ENCODE measurements at places on chromosomes 12 and 14.

GRCh38 chr12:31736472-31736871 is 7.7 kb upstream of the AMN1 start:
- DNase-seq: no peak

GRCh38 chr12:115749071-115749841 is 528.2 kb downstream of the MED13L start:
- DNase-seq: no peak

GRCh38 chr14:103879570-103880347 is 32.4 kb upstream of the PPP1R13B start:
- DNase-seq: no peak

DNA sequence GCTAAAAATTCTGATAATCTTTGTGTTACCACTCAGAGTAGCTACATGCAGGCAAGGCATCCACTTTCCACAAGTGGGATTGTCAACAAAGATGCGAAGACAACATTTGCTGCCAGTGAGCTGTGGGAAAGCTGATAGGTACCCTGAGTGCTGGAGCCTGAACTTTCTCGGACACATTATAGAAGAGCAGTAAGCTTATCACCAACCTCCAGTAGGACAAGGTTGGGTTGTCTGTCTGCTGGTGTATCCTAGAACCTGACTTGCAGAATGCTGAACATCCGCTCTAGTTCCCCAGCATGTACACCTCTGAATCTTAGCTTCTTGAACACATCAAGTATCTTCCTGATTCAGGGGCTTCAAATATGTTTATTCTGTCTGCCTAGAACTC is 103.8 kb upstream of the PPM1H start:
- no peak for DNase-seq

DNA sequence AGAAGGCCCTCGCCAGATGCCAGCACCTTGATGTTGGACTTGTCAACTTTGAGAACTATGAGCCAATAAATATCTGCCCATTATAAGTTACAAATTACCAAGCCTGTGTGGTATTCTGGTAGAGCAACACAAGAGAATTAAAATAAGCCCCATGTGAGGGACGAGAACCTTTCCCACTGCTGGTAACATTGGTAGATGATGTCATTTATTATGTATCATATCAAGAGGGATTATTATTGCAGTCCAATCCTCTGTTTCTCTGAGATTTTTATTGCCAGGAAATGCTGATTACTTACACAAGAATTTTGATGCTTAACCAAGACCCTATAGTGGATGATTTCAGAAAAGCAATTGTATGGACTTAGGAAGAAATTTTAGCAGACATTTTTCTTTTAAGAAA is 40.3 kb upstream of the SLC24A4 start:
- DNase-seq: no peak

- DNase-seq: no peak
Observed at GRCh38 chr12:79283364-79283763, 407.4 kb downstream of the PAWR start.

DNA sequence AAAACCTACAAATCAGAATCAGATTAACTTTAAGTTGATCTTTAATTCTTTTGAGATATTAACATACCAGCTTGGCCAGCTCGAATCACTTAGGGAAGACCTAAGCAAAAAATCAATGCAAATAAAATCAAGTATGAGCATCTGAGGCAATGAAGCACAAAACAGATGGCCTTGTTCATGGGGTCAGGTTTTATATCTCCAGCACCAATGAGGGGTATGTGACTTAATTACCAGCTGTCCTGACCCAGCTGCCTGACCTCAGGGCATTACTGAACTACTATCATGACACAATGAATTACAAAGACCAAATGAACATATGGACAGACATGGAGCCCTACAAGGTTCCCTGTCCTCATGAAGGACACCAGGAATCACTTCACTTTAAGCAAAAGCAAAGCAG is 70.5 kb downstream of the FGD6 start:
- no peak for DNase-seq

GRCh38 chr12:4193821-4194220 is 79.7 kb upstream of the CCND2 start:
- no peak for DNase-seq

DNA sequence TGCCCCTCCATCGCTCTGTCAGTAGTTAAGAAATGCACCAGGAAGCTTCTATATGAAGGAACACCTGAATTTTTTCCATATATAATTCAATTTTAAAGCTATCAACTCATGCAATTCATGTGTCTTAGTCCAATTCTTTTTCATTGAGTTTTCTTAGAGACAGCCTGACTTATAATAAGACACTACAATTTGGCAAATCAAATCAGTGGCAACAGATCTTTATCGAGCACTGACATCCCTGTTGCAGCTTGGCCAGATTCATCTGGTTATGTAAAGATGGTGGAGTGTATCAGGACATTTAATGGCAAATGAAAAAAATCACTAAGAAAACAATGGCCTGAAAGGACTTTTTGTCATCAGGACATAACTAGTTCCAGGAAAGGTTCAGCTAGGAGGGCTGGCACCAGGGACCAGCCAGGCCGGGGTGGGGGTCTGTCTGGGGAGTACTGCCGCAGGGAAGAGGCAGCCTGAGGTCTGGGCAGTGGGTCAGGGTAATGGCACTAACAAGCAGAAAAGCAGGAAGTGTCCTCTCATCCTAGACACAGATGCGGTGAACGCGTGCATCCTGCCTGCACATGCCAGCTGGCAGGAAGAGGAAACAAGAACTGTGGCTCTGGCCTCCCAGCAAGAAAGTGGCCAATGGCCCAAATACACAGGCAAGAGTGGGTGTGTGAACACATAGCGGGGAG is 100.5 kb upstream of the LMNTD1 start:
- DNase-seq: no peak

DNA sequence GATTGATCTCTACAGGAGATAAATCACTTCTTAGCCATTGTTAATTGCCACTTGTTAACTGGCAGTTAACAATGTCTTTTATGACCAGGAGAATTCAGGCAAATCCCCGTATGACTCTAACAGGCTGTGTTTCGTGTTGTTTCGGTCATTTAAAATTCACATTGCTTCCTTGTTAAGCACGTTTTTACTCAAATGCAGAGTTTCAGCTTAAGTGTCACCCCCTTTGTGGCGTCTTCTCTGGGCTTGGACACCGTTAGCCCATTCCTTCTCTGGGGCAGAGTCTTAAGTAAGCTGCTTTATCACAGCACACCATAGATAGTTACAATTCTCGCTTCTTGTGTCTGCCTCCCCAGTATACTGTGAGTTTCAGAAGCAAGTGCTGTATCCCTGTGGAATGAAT is 205.4 kb downstream of the EPS8 start:
- no peak for DNase-seq

- DNase-seq: no peak
Observed at GRCh38 chr14:83847102-83847501, 1682.8 kb upstream of the FLRT2 start.

DNA sequence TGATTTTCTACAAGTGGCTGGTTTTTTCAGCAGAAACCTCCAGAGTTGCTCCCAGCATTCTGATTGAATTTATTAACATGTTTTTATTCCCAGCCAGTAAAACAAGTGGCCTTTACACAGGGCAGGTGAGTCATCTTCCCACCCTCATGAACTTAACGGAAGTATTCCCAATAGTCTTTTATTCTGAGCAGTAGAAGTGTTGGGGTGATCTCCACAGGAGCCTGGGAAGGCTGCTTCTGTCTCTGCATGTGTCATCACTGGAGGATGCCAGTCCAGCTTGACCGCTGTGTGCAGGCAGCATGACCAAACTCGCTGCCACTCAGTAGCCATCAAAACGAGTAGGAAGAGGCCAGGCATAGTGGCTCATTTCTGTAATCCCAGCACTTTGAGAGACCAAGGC is 13.4 kb upstream of the DNAH10 start:
- DNase-seq: no peak

GRCh38 chr14:73740618-73741326 is 26.6 kb upstream of the PNMA1 start:
- DNase-seq: no peak

DNA sequence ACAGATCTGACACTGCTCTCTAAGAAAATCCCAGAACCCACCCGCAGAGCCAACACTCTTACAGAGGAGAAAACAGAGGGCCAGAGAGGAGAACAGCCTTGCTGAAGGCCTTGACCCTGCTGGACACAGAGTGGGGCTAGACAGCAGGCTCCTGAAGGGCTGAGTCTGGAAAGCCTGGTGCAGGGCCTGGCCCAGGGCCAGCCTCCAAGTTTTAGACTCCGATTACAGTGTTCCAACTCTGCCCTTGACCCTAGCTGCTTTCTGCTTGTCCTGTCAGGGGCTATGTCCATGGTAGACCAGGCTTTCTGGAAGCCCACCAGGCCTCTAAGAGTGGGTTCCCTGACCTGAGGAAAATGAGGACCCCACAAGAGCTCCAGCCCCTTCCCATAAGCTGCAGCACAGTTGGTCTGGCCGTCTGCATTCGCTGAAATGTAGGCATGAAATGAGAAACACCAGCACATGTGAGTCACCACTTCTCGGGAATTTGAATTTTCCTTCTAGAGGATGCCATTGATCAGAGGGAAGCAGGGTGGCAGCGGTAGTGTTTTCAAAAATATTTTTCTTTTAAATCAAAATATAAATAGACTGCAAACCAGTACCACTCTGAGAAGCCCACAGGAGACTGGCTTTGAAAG is 154.4 kb downstream of the CALM1 start:
- DNase-seq: no peak

DNA sequence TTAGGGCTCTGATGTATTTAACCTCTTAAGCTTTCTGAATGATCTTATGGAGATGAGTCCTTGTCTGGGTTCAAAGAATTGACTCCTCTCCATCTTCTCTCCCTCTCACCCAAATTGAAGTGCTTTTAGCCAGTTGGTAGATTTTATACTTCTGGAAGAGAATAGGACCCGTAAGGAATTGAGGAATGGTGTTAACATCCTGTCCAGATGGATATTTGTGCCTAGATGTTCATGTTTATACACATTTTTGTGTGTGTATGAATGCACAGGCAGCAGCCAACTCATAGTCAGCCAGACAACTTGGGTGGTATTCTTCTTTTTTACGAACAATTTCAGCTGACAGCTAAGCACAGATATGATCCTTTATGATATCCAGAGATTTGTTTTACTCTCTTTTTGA is 449.6 kb upstream of the RGS6 start:
- no peak for DNase-seq

DNA sequence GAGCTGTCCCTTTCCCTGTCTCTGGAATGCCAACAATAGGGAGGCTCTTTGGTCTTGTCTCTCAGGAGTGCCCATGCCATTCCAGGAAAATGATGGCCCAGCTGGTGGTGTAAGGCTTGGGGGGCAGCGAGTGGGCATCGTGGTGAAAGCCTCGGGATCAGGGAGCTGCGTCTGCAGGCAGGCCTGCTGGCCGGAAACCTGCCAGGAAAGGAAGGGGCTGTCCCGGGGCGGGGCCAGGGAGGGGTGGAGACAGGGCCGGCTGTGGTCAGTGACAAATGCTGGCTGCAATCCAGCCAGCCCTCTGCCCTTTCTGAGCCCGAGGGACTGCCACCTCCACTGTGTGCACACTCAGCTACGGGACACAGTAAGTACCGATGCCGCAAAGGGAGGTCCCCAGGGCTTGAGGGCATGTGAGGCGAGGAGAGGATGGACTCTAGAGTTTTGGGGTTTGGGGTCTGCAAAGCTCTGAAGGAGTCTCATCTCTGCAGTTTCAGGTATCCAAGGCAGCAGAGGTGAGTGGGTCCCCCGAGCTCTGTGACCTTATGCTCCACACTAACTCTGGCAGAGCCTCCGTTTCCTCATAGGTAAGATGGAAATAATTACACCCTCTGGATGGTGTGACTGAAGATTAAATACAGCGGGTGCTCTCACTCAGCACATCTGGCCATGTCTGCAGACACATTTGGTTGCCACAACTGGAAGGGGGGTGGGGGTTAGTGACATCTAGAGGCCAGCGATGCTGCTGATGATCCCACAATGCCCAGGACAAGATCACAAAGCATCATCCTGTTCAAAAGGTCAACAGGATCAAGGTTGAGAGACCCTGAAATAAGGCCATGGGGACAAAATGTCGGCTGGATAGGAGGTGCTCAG is at the start of gene SERPINA5:
TSS of gene SERPINA5 (plus strand) at position 300 of the 873 bp plus-strand sequence. CDS start 5,937 bp downstream, outside the sequence.
- no peak for DNase-seq

- no peak for DNase-seq
Observed at GRCh38 chr14:106605548-106606448, 1079.4 kb downstream of the TMEM121 start.

- no peak for DNase-seq
Observed at GRCh38 chr12:54616933-54617680, 17.6 kb downstream of the LACRT start.

DNA sequence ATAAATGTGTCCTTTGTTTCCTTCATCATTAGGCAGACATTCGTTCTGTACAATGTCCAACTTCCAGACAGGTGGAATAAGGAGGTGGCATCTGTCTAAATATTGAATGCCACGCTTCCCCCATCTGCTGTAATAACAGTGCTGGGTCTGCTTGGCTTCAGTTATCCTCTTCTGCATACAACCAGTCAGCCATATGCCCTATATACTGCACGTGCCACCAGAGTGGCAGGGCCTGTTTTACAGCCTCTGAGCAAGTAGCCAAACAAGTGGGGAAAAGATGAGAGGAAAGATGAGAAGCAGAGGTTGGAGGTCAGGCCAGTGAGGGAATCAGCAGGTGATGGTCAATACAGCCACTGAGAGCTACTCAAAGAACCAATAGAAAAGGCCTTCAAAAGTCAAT is 55.4 kb downstream of the OTX2 start:
- peak; percentile 5 for DNase-seq

GRCh38 chr12:92690601-92691000 is 12.2 kb upstream of the PLEKHG7 start:
- DNase-seq: no peak

GRCh38 chr12:254039-254438 is 8.6 kb downstream of the SLC6A13 start:
- DNase-seq: no peak

DNA sequence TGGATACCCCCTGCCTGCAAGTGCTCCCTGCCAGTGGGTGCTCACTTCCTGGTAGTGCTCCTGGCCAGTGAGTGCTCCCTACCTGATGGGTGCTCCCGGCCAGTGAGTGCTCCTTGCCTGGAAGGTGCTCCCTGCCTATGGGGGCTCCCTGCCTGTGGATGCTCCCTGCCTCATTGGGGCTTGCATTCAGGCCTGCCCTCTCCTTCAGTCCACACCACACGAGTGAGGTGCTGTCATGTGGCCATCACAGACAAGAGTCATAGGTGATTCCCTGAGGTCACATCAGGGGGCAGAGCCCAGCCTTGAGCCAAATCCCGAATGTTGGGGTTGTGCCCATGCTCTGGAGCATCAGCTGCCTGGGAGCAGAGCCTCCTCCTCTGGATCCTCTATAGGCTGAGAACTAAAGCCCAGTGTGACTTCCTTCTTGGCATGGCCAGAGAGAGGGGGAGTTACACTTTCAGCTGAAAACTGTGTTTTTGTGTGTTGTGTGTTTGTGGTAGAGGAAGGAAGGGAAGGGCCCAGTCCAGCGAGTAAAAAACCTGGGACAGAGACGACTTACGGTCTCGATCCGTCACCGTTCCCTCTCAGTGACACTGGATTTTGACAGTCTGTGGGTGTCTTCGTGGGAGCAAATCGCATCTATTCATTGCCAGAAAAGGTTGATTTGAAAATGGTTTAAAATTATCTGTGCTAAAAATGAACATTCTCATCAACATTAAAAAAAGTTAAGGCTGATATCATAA is 136.0 kb downstream of the ADGRD1 start:
- no peak for DNase-seq
